ENCODE measurements at places on chromosomes 13 and 19.
A peak's percentile ranks its signal among the peaks of the same experiment; 100 is the strongest.

- no peak for DNase-seq
Observed at GRCh38 chr13:69828527-69828926, 279.1 kb upstream of the ATXN8OS start.

DNA sequence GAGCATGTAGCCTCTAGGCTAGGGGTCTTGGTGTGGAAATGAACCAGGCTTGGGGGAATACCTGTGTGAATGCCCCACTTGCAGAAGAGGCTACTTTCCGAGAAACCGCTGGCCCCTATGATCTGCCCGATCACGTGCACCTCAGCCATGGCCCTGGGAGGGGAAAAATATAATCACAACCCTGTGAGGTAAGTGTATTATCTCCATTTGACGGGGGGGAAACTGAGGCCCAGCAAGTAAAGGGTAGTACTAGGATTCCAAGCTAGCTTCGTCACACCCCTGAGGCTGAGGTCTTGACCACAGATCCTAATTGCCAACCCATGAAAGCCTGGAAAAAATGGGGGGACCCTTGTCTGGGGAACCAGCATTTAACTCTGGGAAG is 587 bp downstream of the B9D2 start:
- no peak for DNase-seq

DNA sequence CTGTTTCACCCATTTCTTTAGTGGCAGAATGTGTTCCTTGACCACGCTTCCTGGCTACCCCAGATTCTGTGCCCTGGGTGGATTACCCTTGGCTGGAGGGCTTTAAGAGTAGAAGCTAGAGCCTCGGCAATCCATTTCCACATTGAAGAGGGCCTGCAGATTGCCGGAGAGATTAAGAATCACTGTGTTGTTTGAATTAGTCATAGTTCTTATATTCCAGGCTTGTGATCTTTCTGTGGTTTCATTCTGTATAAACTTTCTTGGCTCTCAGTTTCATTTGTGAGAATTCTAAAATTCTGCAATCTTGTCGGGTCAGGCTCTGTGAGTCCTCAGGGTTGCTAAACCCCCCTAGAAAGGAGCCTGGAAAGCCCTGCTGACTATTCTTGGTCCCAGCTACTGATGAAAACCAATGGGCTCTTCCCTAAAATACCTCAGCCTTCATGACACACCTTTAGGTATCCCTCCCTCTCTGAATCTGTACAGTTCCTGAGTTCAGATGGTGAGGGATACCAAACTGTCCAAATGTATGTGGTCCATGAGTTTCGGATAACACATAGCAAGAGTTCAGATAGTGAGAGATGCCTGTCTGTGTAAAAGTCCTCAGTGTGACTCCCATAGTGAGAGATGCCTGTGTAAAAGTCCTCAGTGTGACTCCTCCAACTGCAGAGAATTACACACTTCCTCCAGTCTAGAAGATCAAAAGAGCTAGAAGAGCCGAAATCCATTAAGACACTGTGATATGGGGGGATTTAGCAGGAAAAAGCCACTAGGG is 4.3 kb downstream of the PHF11 start:
- DNase-seq = no peak

GRCh38 chr13:109656206-109656605 is 130.2 kb downstream of the IRS2 start:
- DNase-seq = no peak

DNA sequence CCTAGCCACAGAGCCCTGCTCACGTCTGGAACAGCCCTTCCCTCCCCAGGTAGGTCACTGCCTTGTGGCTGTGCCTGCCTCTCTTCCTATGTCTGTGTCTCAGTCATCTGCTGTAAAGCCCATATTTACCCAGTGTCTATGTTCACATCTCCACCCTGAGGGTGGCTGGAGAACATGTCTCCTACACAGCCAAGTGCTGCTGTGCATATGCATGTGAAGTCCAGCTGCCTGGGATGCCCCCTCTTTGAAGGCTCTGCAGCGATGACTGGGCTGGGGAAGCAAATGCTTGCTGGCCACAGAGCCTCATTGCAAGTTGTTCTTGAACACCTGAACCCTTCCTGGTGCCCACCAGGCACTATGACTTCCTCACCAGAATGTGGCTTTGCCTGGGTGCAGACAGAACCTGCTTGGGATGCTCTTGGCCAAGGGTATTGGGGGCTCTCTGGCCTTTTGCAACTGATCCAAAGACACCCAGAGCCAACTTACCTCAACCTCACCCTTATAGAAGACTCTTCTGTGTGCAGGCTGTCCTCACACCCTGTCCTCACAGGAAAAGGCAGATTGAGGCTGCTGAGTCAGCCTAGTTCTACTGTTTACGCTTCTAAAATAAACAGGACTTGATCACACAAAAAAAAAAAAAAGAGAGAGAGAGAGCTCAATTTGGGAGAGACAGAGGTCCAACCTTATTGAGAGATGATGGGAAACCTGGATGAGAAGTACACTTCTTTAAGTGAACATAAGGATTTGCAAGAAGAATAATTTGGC is 26.5 kb downstream of the MRPL57 start:
- DNase-seq = no peak

GRCh38 chr19:56138069-56138468 is 3.0 kb upstream of the ZNF444 start:
- DNase-seq = no peak

GRCh38 chr13:105758918-105759860 is 776.3 kb downstream of the EFNB2 start:
- DNase-seq = no peak

GRCh38 chr13:31442571-31442970 is 242.8 kb downstream of the B3GLCT start:
- no peak for DNase-seq

DNA sequence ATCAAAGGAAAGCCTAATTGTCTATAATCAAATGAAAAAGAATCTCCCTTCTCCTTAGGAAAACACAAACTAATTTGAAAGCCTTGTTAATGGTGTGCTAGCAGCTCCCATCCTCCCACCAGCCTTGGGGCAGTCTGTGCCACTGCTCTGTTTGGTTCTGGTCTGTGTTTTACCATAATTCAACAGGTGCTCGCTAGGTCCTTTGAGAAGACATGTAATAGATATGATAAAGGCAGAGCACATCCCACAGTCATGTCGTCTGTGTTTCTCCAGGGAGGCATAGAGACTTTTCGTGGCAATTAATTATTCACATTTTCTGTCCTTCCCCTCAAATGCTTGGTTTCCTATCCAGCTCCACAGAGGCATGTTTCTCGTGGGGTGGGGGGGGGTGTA is 23.8 kb downstream of the FAM124A start:
- no peak for DNase-seq

GRCh38 chr19:19185853-19186740 is 5.9 kb downstream of the BORCS8 start:
- DNase-seq = no peak

GRCh38 chr19:53365899-53366493 is 491 bp downstream of the ZNF525 start:
- no peak for DNase-seq

DNA sequence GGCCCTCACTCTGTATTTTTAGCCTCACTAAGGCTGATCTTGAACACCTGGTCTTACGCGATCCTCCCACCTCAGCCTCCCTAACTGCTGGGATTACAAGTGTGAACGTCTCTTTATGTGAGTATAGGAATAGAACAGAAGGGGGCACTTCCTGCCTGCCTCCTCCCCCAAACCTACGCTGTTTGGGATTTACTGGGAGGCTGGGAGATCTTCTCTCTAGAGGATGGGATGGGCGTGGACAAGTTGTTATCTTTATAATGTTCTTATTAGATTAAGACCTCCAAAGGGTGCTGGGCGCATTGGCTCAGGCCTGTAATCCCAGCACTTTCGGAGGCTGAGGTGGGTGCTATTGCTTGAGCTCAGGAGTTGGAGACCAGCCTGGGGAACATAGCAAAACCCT is 2.9 kb upstream of the CSNK1G2 start:
- DNase-seq = no peak

GRCh38 chr13:109737606-109738005 is 48.8 kb downstream of the IRS2 start:
- DNase-seq = no peak

DNA sequence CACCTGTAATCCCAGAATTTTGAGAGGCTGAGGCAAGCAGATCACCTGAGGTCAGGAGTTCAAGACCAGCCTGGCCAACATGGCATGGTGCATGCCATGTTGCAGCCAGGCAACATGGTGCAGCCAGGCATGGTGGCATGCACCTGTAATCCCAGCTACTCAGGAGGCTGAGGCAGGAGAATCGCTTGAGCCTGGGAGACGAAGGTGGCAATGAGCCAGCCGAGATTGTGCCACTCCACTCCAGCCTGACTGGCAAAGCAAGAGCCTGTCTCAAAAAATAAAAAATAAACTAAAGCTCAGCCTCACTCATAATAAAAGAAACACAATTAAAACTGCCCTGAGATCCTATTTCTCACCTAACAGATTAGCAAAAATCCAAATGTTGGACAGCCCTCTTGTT is 49.7 kb upstream of the MAP3K10 start:
- DNase-seq = no peak

DNA sequence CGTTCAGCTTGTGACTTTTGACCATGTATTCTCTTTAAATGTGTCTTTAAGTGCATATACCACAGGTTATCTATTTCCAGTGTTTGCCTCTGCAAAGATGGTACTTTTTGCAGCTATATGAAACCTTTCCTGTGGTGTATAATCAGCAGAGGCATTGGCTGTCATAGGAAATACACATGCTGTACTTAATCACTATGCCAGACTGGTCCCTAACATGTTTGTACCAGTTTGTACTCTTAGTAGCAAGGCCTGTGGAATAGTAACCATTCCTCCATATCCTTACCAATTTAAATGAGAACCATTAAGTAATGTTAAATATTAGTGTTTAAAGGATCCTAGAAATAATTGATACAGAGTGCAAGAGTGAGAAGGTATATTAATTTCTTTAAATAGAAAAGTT is 69.8 kb downstream of the CDK8 start:
- no peak for DNase-seq

DNA sequence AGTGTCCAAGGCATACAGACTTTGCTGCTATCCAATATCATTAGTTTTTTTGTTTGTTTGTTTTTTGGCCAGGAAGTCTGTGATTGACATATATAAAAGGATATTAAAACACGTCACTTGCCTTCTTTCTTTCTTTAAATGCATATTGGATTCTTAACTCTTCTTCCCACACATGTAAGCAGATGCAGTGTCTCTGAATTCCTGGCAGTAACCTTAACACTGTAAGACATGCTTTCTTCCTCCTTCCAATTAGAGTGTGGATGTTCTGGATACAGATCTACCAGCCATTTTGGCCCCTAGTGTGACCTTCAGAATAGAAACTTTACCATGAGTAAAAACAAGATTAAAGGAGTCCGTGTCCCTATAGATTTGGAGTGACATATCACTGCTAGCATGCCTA is 967.4 kb upstream of the PRR20A start:
- DNase-seq = no peak

- DNase-seq = no peak
Observed at GRCh38 chr13:105116966-105117365, 1418.5 kb downstream of the EFNB2 start.

DNA sequence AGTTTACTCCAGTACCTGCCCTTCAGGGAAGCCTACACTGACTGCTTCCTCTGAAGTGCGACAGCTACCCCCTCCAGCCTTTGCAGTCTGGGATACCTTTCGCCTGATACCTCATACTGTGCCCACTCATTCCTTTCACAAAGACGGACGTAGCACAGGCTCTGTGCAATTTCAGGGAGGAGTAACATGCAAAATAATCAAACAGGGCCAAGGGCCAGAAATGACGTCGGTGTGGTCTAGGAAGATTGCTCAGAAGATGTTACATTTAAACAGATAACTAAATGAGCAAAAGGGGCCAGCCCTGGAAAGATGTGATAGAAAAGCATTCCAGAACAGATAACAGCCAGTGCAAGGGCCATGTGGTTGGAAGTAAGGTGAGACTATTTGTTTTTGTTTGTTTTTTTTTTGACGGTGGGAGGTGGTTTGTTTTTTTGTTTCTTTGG is 6.6 kb upstream of the DDX39A start:
- DNase-seq = no peak

GRCh38 chr19:6392221-6393073 is 517 bp downstream of the GTF2F1 start:
- no peak for DNase-seq

DNA sequence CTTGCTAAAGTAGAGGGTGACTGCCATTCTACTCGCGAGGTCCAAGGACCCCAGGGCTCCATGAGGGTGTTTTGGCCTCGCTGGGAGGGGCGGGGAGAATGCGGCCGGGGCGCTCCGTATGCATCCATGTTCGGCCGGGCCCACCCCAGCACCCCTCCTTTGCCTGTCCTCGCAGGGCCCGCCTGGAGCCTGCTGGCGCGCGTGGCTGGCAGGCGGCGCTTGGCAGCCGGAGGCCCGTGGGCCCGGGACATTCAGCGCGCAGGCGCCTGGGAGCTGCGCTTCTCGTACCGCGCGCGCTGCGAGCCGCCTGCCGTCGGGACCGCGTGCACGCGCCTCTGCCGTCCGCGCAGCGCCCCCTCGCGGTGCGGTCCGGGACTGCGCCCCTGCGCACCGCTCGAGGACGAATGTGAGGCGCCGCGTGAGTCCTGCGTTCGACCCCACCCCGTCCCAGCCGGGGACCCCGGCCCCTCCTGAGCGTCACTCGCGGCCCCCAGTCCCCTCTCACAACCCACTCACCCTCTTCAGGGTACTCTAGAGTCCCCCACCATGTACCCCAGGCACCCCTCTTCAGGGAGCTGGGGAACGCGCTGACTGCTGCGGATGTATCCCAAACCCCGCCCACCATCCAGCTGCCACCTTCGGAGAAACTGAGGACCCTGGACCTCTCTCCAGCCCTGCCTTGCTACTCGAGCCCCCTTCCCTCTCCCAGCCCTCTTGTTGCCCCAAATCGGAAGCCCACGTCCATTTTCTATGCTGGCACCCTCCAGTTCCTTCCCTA is 4.1 kb downstream of the DLL3 start:
- DNase-seq = peak; percentile 88

GRCh38 chr13:30241532-30241931 is 65.8 kb downstream of the KATNAL1 start:
- no peak for DNase-seq

- no peak for DNase-seq
Observed at GRCh38 chr13:108508263-108508662, 121.1 kb upstream of the MYO16 start.

DNA sequence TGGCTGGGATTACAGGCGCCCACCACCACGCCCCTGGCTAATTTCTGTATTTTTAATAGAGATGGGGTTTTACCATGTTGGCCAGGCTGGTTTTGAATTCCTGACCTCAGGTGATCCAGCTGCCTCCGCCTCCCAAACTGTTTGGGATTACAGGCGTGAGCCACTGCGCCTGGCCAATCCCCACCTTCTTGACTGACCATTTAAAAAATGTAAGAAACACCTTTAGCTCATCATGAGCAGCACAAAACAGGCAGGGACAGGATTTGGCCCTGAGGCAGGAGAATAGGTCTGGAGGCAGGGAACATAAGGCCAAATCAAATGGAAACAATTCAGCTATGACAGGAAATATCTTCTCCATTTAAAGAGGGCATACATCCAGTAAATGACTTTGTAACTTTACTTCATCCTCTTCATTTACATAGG is 1.4 kb upstream of the MPV17L2 start:
- DNase-seq = no peak

DNA sequence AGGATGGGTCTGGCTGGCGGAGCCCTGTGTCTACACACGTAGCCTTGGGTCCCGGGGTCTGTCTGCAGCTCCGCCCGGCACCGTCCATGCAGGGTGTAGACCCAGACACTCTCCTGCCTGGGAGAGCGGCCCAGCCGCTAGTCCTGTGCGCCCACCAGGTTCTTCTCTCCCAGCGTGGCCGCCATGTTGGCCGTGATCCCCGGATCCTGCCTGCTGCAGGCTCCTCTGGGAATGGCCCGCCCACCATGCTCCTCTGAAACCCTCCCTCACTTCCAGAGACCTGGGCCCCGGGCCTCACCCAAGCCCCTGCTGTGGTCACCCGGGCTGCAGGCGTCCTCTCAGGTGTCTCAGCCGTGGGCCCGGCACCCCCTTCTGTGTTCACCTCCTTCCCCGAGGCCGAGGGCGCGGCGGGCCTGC is 57.7 kb upstream of the MCF2L start:
- no peak for DNase-seq

Measured in GM12892 (cell line).